Amygdala (tissue), 56 donors: ENCODE measurements at places on chromosomes 1 and 21.

- no peak for DNase-seq
Measured at GRCh38 chr1:224525411-224526040, 90.6 kb upstream of the CNIH3 start.

DNA sequence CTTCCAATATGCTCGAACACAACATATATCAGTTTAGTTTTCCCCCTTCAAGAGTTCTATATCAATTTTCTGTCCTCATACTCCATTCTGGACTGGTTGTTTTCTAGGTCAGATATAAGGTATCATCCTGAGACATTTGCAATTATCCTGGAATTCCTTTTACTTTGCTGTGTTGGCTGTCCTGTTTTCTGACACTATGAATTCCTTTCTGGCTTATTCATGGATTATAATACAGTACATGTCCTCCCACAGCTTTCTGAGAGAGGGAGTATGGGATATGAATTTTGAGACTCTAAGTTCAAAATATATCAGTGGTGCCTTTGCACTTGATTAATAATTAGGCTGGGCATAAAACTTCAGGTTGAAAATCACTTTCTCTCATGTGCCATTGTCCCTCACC lies 11.9 kb downstream of the PHTF1 start:
- DNase-seq, result no peak

DNA sequence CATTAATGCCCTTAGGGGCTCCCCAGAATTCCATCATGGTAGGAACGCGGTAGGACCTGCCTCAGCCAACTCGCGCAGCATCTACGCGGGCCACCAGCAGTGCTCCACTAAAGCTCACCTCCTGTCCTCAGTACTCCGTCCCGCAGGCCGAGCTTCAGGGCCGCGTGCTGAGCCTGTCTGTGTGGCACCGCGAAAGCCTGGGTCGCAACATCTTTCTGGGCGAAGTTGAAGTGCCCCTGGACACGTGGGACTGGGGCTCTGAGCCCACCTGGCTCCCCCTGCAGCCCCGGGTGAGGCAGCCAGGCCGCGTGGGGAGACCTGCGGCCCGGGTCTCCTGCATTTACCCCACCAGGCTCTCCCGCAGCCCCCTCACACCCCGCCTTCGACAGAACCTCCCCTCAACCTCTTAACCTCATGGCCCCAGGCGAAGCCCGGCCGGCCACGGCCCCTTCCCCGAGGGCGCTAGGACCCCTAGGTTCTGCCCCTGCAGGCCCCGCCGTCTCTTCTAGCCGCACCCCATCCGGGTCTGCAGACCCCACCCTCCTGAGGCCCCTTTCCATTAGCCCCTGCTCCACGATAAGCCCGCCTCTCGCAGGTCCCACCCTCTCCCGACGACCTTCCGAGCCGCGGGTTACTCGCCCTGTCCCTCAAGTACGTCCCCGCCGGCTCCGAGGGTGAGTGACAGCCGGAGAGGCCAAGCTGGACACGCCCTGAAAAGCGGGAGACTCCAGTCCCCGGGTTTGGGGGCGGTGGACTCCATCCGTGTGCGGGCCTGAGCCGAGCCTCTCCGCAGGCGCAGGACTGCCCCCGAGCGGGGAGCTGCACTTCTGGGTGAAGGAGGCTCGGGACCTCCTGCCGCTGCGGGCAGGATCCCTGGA lies 9.1 kb downstream of the SYTL1 start:
- DNase-seq, result no peak

DNA sequence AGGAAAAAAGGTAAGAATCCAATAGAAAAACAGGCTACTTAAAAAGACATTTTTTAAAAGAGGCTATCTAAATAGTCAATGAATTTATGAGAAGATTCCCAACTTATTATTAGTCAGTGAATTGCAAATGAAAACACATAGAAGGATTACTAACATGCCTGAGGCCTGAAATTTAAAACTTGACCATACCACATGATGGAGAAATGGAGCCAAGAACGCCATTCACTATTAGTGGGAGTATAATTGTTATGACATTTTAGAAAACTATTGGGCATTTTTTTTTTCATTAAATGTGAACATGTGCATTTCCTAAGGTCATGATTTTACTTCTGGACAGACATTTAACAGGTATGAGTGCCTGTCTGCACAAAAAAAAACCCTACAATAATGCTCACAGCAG lies 24.8 kb upstream of the OR2B11 start:
- no peak for DNase-seq

DNA sequence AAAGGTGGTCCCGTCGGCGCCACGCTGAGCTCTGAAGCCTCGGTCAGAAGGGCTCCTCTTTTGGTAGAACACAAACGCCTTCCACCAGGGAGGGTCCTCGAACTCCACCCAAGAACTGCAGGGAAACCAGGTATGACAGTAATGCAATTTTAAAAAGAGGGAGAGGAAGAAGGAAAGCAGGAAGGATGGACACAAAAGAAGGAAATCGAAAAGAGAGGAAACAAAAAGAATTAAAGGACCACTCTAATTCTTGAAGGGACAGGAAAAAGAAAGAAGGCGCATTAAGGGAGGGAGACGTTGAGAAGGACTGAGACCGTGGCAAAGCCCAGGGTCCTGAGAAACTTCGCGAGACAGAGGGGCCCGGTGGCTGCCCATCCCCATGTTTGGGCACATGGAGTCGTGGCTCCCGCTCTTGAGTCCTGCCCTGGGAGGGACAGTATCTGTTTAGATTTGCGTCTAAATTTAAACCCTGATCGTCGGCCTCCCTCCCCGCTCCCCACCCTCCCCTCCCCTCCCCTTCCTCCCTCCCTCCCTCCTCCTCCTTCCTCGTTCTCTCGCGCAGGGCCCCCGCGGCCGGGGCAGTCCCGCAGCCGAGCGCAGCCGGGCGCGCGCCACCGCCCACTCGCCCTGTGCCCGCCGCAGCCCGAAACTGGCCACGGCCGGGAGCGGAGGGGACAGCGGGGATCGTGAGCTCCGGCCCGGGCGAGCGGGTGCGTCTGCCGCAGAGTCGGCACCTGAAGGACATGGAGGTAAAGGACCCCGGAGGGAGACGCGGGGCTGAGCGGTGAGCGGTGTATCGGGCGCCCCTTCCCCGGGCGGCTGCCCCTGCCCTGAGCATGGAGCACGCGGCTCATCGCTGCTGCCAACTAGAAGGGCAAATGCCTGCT lies at the start of gene RCSD1:
Gene RCSD1, plus strand, starts transcription at position 552 of the 887 bp plus-strand sequence. Its CDS starts 192 bp downstream, at position 744.
- DNase-seq, result no peak

DNA sequence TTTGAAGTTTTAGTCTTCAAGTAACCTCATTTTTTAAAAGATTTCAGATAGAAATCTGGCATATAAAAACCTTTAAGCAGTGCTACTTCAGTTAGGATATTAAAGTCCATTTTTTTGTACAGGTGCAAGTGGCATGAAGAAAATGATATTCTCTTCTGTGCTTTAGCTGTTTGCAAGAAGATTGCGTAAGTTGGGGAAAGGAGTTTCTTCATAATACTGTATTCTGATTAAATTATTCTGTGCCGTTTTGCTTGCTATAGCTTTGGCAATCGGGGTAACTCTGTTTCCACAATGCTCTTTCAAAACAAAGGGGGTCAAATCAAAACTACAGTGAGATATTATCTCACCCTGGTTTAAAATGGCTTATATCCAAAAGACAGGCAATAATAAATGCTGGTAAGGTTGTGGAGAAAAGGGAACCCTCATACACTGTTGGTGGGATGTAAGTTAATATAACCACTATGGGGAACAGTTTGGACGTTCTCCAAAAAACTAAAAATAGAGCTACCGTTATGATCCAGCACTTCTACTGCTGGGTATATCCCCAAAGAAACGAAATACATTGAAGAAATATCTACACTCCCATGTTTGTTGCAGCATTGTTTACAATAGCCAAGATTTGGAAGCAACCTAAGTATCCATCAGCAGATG lies 27.1 kb downstream of the MAEL start:
- no peak for DNase-seq

- DNase-seq, result no peak
Measured at GRCh38 chr1:101174722-101175121, 62.1 kb upstream of the S1PR1 start.

- no peak for DNase-seq
Measured at GRCh38 chr1:152907686-152908601, at the start of gene IVL. Gene IVL (plus strand): TSS chr1:152908546. CDS start chr1:152909798, 1,252 bp downstream.

GRCh38 chr1:163296504-163297263 lies 25.1 kb upstream of the NUF2 start:
- no peak for DNase-seq

- DNase-seq, result peak; percentile 71
Measured at GRCh38 chr1:112715264-112716053, at the start of gene PPM1J. Gene PPM1J (minus strand): TSS chr1:112715332. CDS start chr1:112715301, 31 bp downstream.

- DNase-seq, result no peak
Measured at GRCh38 chr1:247906504-247907047, 11.2 kb downstream of the OR2W3 start.

DNA sequence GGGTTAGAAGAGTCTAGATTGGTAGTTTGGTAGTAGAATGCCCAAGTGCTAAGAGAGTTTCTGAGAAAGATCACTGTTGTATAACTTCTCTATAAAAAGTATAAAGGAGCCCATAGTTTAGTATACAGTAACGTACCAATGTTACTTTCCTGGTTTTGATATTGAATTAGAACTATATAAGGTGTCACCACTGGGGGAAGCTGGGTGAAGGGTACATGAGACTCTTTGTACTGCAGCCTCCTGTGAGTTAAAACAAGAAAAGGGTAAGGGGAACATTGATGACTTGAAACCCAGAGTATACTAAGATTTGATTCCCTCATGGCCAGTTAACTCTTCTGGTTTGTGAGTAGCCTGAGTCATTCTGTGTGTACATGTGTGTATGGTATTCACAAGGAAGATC lies 129.8 kb downstream of the RPS6KC1 start:
- no peak for DNase-seq

DNA sequence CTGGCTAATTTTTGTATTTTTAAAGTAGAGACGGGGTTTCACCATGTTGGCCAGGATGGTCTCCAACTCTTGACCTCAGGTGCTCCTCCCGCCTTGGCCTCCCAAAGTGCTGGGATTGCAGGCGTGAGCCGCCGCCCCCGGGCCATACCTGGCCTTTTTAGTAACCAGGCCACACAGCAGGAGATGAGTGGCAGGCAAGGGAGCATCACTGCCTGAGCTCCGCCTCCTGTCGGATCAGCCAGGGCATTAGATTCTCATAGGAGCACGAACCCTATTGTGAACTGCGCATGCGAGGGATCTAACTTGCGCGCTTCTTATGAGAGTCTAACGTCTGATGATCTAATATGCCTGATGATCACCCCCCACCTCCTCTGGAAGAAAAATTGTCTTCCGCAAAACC lies 308.7 kb upstream of the PRMT6 start:
- DNase-seq, result no peak

DNA sequence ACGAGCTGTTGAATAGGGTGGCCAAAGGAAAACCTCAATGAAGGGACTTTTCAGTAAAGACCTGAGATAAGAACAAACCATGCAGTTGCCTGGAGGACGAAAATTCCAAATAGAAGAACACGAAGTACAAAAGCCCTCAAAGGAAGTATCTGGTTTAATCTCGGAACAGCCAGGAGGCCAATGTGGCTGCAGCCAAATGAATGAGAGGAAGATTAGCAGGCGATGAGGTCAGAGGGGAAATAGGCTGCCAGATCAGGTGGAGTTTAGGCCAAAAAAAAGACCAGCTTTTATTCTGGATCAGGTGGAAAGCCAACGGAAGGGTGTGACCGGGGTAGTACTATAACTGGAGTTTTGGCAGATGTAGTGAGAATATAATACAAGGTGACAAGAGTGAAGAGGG lies 43.7 kb downstream of the SRSF11 start:
- DNase-seq, result no peak
